ENCODE measurements at places on chromosomes 11 and 22. TPM values are rescaled to one million over a fixed set of nuclear protein-coding genes. Genes with fewer than 3 reads are reported as not detected.

The OR6A2 gene
- total RNA-seq, result not detected

The MUC6 gene
- not detected for total RNA-seq

The UCP2 gene
- 3.8 TPM for total RNA-seq

The CEP57 gene
- total RNA-seq, result 19.4 TPM

The HBE1 gene
- not detected for total RNA-seq

The RAG2 gene
- total RNA-seq, result not detected

The SPCS2 gene
- 25.9 TPM for total RNA-seq

The GLB1L3 gene
- not detected for total RNA-seq

The SCGB1A1 gene
- not detected for total RNA-seq

The NPTXR gene
- total RNA-seq, result 5.4 TPM

The OR52A1 gene
- not detected for total RNA-seq

The MCHR1 gene
- total RNA-seq, result not detected

The MUC15 gene
- total RNA-seq, result not detected

The DRD4 gene
- total RNA-seq, result not detected

The OR4C13 gene
- not detected for total RNA-seq
